ENCODE measurements at places on chromosomes 2 and 18.

DNA sequence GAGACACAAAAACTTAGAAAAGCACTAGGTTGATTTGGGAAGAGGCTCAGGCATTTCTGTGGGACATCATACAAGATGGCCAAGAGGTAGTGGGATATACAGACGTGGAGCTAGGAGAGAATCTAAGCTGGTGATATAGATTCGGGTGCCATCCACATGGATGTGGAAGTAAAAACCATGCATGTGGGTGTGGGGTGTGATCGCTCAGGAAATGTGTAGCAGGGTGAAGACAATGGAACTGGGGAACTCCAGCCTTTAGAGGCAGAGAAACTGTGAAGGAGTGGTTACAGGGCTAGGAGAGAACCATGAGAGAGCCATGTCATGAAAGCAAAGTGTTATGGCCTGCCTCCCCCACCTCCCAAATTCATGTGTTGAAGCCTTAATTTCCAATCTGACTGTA lies 43.0 kb upstream of the CTLA4 start:
- no peak for DNase-seq

- no peak for DNase-seq
Observed at GRCh38 chr2:48952143-48952542, 196.6 kb upstream of the LHCGR start.

- DNase-seq, result no peak
Observed at GRCh38 chr2:21234001-21234400, 110.2 kb downstream of the TDRD15 start.

DNA sequence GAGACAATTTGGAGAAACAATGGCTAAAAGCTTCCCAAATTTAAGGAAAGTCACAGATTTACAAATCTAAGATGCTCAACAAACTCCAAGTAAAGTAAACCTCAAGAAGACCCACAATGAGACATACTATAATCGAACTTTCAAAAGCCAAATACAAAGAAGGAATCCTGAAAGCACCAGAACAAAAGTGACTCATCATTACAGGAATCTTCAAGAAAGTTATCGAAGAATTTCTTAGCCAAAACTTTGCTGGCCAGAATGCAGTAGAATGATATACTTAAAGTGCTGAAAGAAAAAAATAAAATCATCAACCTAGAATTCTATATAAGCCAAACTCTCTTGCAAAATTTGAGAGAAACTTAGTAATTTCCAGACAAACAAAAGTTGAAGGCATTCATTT lies 106.5 kb upstream of the TMEM200C start:
- no peak for DNase-seq

GRCh38 chr18:50734342-50734741 lies 85.5 kb downstream of the MRO start:
- no peak for DNase-seq

- no peak for DNase-seq
Observed at GRCh38 chr2:100036026-100036425, 106.4 kb downstream of the AFF3 start.

DNA sequence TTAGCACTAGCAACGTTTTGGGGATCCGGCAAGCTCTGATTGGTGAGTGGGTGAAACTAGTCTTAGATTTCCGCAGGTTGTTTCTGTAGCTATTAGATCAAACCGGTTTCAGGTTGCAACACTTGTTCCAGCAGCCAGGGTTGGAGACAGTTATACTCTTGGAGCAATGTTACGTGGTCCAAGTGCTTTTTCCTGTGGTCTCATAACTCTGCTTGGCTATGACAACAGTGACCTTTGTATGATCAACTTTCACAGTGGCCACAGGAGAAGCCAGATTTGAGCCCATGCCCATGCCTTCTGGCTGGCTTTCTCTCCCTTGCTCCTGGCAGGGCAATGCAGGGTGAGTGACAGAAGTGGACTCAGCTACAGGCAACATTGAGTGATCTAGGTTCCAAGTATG lies 84.5 kb upstream of the TAF1B start:
- no peak for DNase-seq

- DNase-seq, result no peak
Observed at GRCh38 chr2:197200051-197200761, 110.4 kb downstream of the ANKRD44 start.

DNA sequence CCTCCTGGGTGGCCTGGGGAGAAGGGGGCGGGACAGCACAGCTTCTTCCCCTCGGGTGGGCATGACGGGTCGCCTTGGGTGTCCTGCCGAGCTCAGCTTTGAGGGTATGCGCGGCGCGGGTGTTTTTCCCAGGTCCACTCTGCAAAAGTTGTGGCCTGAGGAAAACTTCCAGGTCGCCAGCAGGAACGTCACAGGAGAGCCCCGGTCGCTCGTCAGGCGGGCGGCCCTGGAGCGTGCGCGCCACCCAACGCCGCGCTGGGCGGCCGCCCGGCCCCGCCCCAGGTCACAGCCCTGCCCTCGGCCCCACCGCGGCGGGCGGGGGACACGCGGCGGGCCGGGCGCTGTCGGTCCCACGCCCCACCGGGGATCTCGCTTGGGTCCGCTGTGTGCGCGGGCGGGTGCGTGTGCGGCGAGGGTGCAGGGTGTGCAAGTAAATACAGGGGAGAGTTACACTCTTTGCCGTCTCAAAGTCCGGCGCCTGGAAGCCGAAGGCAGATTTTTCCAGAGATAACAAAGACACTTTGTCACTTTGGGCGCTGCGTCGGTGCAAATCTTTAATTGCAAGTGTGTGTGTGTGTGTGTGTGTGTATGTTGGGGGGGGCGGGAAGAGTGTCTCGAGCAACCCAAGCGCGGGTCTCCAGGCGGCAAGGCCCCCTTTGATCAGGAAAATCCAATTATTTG lies 616 bp upstream of the SP5 start:
- DNase-seq, result no peak

- DNase-seq, result no peak
Observed at GRCh38 chr18:62754026-62754425, 38.7 kb downstream of the PHLPP1 start.

- DNase-seq, result no peak
Observed at GRCh38 chr2:141641462-141641861, 489.4 kb downstream of the LRP1B start.

GRCh38 chr2:197821550-197822289 lies 17.3 kb downstream of the PLCL1 start:
- no peak for DNase-seq

GRCh38 chr18:32958746-32959145 lies 185.9 kb upstream of the KLHL14 start:
- no peak for DNase-seq

DNA sequence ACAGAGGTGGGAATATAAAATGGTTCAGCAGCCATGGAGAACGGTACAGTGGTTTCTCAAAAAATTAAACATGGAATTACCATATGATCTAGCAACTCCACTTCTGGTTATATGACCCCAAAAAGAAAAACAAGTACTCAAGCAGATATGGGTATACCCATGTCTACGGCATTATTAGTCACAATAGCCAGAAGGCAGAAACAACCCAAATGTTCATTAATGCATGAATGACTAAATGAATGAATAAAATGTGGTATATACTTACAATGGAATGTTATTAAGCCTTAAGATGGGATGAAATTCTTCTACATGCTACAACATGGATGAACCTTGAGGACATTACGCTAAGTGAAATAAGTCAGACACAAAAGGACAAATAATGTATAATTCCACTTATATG lies 266.8 kb upstream of the FBXO11 start:
- DNase-seq, result no peak

- no peak for DNase-seq
Observed at GRCh38 chr2:129733579-129733978, 245.9 kb upstream of the RAB6C start.

- DNase-seq, result no peak
Observed at GRCh38 chr18:44826418-44827259, 146.0 kb downstream of the SETBP1 start.

DNA sequence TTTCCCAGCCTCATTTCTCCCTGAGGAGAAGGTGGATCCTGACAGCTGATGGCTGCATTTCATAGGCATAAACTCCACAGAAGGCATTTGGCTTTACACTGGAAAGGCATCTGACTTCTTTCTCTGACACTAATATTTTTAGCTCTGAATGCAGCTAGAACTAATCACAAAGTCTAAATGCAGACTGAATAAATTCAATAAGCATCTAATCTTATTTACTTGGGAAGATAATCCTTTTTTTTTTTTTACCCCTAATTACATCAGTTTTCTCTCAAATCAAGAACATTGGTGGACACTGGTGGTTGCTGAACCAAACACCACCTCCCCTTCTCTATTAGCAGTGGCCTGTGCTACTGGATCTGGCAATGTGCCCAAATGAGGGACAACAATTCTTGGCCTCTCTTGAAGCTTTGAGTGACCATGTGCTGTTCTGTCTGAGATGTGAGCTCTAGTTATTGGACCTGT lies 50.9 kb upstream of the CD226 start:
- no peak for DNase-seq

DNA sequence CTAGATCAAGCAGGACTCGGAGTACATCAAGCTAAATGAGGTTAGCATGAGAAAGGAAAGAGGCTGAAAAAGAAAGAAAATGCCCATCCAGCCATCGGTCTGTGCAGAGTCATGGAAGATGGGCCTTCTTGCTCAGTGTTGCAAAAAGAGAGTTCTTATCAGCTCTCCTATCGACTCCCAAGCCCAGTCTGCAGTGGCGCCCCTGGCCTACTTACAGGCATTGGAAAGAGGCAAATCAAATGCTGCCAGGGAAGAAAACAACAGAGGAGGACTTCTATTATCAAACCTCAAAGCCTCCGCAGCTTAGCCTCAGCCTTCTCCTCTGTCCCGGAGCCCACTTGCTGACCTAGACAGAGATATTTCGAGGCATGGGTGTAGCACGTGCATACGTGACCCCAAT lies 66.0 kb downstream of the CDH2 start:
- no peak for DNase-seq

DNA sequence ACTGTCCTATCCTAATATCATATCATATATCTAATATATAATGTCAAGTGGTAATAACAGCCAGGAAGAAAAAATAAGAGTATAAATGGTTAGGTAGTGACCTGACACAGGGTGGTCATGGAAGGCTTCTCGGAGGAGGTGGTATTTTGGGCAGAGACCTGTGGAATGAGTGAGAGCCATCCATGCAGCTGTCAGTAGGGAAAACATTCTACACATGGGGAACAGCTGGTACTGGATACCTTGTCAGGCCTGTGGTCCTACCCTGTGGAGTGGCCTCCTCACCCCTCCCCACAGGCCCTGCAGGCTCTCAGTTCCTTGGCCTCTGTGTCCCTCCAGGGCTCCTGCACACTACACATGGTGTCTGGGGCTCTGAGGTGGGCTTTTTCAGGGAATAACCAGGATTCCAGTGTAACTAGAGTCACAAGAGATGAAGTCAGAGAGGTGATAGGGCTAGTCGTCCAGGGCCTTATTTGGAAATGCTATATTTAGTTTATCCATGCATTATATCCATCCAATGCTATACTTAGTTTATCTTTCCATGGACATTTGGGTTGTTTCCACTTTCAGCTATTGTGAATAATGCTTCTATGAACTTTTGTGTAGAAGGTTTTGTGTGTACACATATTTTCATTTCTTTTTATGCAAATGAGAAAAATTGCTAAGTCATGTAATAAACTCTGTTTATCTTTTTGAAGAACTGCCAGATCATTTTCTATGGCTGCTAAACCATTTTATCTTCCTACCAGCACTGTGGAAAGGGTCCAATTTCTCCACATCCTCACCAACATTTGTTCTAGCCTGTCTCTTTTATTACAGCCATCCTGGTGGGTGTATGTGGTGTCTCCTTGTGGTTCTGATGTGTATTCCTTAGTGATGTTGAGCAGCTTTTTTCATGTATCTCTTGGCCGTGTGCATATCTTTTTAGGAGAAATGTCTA lies 75.6 kb downstream of the TPGS2 start:
- no peak for DNase-seq

DNA sequence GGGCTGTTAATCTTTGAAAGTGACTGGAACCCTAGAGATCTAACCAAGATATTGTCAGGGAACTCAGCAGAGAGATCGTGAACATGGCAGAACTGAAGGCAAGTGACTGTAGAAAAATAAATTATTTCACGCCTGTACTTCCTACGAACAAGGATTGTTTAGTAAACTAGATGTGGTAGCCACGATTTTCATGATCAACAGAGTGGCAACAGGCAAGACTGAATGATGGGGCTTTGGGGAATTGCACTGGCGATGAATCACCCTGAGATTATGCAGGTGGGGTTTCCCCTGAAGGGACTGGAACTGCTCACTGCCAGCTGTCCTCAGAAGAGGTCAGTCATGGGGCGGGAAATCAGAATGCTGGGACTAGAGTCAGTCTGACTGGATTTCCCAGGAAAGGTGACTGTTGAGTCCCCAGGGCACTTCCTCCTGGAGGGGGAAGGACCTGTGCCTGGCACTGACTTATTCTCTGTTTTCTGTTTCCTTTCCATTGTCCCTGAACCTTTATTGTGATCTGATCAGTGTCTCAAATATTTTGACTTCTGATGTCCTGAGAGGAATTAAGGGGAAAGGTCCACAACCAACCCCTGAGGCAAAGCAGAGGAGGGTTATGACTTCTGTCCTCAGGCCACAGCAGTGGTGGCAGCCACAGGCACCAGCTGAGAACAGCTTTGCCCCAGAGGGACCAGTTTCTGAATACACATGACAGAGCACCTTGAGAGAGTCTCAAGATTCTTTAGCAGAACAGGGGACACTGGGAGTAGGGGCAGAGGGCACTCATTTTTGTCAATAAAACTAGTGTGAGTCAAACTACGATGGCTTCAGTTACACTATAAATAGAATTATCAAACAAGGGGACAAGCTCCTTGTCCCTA lies 70.0 kb downstream of the NAB1 start:
- no peak for DNase-seq

GRCh38 chr2:43224571-43225092 lies 1.8 kb downstream of the ZFP36L2 start:
- peak; percentile 43 for DNase-seq

DNA sequence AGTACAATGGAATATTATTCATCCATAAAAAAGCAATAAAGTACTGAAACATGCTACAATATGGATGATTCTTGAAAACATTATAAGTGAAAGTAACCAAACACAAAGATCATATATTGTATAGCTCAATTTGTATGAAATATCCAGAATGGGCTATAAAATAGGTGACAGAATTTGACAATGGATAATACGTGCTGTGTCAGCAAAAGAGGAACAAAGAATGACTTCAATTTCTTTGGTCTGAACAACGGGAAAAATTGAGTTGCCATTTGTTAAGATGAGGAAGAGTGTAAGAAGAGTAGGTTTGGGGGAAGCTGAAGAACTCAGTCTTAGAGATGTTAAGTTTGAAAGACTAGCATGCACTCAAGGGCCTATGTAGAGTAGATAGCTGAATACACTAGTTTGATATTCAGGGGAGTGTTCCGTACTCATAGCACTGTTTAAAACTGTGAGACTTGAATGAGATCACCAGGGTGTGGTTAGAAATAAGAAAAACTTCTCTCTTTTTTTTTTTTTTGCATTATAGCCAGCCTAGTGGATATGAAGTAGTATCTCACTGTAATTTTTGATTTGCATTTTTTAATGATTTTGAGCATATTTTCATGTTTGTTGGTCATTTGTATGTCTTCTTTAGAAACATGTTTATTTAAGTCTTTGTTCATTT lies 213.6 kb downstream of the NR4A2 start:
- DNase-seq, result no peak

- DNase-seq, result no peak
Observed at GRCh38 chr18:24456549-24456948, 3.9 kb upstream of the HRH4 start.

All from T-cell (primary cell).